ENCODE measurements at places on chromosomes 4 and X.

DNA sequence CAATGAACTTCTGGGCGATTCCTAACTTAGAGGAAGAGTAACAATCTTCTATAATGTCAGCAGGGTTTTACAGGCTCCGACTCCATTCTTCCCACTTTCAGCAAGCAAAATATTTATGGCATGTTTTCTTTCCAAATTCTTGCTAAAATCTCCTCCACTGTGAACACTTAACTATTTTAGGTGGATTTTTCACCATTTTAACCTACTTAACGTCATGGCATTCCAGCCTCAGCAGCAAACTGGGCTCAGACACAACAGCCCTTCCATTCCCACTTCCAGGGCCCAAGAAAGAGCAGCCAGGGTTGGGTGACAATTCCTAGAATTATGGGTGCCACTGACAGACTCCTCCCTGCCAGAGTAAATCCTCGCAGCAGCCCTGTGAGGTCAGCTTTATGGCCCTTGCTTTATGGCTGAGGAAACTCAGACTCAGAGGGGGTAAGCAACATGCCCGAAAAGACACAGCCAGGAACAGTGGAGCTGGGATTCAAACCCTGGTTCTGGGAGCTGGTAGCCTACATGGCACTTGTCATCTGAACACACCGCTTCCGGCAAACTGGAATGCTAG, 112.8 kb upstream of the MAP3K15 start:
- DNase-seq: no peak

DNA sequence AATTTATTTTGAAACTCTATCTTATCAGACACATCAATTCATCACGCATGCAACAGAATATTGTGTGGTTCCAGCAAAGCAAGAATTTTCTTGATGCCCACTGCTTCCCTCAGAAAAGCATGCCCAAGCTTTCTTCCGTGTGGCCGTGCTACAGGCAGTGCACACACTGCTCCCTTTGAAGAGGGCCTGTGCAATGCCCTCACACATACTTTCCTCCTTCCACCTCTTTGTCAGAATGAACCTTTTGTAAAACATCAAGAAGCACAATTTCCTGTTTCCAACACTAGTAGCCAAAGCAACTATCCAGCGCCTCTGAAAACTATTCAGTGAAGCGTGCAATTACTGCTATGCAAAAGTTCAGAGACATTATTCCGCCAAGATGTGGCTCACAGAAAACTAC, 201.7 kb downstream of the NLGN4X start:
- no peak for DNase-seq

DNA sequence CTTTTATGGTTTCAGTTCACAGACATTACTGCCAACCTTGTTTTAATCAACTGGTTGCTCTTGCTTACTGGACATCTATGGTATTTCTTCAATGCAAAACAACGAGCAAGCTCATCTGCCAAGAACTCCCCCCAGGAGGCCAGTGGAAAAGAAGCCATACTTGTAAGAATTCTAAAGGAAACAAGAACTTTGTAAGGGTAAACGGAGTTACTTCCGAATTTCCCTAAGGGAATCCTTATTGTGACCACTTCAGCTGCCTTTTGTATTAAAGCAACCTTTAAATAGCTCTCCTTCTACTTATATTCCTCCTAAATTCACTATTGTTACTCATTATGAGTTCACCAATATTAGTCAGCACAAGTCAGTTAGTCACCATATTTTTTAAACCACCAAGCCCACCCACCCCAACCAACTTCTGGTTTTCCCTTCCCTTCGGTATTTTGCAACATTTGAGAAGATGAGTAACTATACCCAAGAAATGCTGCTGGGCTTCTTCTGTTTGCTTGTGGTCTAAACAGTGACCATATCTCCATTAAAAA, 602.8 kb upstream of the DIPK2B start:
- DNase-seq: no peak

DNA sequence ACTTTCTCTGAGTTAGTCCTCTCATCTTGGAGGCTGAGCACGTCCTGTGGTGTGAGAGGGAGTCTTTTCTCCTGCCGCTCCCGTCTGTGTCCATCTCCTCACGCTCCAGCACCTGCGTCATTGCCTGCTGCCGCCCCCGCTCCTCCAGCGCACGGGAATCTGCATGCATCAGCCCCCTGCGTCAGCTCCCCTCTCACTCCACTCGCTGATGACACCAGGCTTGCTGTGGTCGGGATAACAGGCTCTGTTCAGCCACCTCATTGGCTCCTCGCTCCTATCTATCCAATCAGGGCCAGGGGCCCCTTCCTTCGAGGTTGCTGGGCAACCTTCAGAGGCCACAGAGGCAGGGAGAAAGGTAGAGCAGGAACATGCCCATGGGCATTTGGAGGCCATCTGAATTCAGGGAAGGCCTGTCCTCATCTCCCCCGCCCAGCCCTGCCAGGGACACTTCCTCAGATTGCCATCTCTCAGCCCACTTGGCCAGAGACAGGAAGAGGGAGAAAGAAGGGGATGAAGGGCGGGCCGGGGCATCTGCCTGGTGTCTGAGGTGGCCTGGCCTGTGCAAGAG, 9.3 kb downstream of the ZNF185 start:
- no peak for DNase-seq

GRCh38 chr4:171157462-171158082, 655.6 kb upstream of the GALNTL6 start:
- no peak for DNase-seq

DNA sequence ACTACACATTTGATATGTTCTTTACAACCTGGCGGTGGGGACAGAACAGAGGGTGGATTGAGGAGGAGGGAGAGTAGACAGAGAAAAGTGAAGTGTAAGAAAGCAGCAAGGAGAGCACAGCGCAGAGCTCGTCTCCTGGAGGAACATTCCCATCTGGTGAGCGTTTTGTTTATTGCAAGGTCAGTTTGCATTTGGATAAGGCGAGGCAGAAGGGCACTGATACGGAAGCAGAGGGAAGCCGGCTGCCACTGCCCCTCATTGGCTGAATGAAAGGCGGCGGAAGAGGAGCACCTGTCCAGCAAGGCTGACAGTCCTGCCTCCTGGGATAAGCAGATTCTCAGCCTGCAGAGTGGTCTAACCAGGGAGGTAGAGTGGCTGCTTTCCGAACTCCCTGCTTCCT, 83.2 kb downstream of the GPR143 start:
- DNase-seq: no peak

GRCh38 chrX:107384397-107385105, 64.9 kb upstream of the FRMPD3 start:
- DNase-seq: no peak

DNA sequence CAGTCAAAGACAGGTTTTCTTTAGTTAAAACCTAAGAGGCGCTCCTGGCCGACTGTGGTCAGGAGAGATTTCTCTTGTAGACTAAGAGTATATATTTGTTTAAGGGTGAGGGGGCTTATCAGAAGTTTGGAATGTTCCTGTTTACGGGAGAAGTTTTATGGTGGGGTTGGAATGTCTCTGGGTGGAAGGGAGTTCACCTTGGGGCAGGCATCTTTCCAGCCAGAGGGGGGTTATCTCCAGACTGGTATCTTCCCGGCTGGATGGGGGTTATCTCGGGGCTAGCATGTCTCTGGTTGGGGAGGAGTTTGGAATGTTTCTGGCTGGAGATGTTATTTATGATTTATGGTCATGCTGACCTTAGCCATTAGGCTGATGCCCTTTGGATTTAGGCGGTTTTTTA, 116.0 kb downstream of the COX7B2 start:
- DNase-seq: no peak

DNA sequence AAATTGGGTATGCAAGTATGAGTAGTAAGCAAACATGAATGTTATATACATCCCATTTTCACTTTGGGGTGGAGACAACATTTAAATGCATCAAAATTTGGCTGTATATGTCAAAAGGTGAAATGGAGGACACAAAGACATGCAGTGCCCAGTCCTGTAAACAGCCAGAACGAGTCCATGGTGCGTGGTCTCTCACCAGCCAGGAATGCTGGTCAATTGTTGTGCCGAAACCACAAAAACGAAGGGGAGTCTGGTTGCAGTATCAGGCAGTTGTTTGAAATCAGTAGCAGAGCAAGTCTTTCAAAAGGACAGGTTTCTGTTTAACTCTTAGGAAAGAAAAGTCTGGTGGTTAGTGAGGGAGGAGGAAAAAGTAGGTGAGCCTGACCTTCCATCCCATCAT, 22.3 kb upstream of the RNF150 start:
- no peak for DNase-seq

GRCh38 chr4:88481537-88481936, 24.6 kb downstream of the HERC5 start:
- no peak for DNase-seq

GRCh38 chr4:89897867-89898266, 3.2 kb downstream of the MMRN1 start:
- DNase-seq: no peak

DNA sequence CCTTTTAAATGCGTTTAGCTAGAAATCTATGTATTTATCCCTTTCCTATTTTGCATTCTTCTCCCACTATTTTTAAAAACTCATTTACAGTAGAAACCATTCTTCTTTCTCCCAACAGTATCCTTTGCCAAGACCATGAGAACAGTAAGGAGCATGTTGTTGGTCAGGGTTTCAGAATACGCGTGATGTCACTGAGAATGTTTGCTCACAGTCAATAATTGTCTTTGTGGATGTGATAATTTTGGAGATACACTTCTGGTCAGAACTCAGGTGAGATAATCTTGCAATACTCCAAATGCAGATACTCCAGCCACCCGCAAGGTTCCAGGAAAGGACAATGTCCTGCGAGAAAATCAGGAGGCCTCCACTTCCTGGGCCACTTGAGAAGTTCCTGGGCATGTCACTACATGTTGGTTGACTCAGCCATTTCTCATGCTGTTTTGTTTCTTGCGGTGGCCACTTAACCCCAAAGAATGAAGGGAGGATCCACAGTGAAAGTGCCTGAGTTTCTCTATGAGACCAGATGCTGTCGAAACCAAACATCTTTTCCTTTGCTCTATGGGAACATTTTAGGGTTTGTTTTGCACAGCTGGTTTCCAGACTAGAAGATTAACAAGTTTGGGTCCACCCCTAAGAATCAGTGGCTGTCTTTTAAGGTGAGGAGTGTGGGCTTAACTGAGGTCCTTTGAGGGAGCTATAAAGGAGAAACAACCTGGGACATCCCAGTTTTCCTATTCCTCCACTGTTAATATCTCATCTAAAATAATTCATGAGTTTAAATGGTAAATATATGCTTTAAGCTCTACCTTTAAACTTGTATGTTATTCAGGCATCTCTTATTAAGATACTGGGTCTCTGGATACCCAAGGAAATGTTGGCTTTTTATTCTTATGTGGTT, 116.0 kb downstream of the SOWAHB start:
- DNase-seq: no peak

GRCh38 chr4:109611045-109611646, 51.1 kb downstream of the MCUB start:
- DNase-seq: no peak

DNA sequence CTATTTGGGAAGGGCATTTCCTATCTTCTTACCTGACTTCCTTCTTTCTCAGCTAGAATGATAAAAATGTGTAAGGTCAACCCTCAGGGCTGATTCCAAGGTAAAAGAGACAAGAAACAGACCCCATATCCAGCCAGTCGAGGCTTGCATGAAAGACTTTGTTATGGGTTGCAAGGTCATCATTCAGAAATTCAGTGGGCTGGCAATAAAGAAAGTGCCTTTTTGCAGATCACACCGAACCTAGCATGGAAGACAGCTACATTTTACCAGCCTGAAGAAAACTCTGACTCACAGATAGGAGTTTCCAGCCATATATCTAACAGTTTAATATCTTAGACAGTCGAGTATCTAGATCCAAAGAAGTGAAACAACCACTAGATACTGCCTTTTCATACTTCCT, 87.4 kb downstream of the PDGFC start:
- DNase-seq: no peak

DNA sequence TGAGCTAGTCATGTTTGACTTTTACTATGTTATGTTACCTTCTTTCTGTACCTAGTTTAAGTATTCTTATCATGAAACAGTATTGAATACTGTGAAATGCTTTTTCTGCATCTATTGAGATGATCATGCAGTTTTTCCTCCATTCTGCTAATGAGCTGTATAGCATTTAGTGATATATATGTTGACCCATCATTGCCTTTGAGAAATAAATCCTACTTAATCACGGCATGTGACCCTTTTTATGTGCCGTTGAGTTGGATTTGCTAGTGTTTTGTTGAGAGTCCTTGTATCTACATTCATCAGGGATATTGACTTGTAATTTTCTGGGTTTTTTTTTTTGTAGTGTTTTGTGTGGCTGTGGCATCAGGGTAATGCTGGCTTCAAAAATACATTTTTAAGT, 537.7 kb upstream of the AADAT start:
- DNase-seq: no peak

DNA sequence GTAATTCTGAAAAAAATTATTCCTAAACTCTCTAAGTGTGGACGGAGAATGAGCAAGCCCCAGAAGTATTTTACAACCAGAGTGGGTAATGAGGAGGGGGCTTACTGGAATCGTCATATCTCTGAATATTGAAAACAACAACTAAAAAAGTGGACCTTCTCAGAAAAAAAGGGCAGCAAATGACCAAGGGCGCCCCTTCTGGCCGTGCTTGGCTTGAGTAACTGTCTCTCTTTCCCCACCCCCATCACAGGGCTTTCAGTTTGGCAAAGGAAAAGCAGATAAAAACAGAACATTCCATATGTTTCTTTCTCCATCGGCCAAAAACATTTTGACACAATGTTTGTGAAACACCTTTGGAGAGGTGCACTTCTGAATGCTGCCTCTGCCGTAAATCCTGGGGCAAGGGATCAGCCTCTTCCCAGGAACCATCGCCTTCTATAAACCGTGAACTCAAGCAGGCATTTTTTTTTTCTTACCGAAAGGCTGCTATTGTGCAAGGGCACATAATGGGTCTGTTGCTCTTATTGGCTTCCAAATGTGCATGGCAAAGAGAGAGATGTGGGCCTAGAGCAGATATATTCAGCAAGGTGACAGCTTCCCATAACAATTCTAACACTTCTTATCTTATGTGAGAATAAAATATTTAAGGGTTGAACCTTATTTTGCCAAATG, 115.4 kb downstream of the PARM1 start:
- no peak for DNase-seq

- DNase-seq: no peak
Observed at GRCh38 chrX:48747415-48748016, 14.0 kb upstream of the GLOD5 start.

DNA sequence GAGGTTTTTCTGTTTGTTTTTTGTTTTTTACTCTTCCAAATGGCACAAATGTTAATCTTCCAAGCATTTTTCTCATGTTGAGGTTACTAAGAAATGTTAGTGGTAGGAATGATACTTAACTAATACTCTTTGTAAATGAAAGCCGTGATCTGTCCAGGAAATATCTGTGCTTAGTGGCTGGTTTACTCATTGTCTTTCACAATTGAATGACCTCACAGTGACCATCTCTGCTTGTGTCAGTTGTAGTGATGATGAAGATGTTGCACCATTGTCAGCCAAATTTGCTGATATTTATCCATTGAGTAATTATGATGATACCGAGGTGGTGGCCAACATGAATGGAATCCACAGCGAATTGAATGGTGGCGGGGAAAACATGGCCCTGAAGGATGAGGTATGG, 93.5 kb downstream of the TNIP2 start:
- DNase-seq: no peak

- no peak for DNase-seq
Observed at GRCh38 chrX:78327370-78328086, at the start of gene CYSLTR1. CYSLTR1 (minus strand) TSS chrX:78327611; CDS start chrX:78273746, 53,865 bp downstream.

GRCh38 chr4:140635606-140636005, 66.8 kb upstream of the UCP1 start:
- no peak for DNase-seq

- no peak for DNase-seq
Observed at GRCh38 chr4:74540193-74540592, 95.3 kb downstream of the AREG start.

All from bone marrow (tissue), 2 donors.